AG10803 (cell line): ENCODE measurements at places on chromosomes 11 and 22.

DNA sequence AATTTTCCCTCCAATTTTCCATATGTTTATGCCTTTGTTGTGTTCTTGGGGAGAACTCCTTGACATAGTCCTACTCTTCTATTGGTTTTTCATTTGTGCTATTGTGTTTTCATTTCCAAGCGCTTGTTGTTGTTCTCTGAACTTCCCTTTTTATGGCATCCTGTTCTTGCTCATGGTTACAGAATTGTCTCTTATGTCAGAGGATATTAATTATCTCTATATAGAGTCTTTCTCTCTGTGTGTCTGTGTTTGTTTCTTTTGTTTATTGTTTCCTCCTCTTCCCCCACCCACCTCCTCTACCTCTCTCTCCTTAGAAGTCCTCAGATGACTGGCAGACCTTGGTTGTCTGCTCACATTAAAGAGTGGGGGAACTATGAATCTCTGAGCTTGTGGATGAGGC lies 69.9 kb downstream of the HORMAD2 start:
- no peak for DNase-seq

- DNase-seq: peak; percentile 43
These were observed 262.5 kb downstream of the DCDC1 start for GRCh38 chr11:31106968-31107576.

DNA sequence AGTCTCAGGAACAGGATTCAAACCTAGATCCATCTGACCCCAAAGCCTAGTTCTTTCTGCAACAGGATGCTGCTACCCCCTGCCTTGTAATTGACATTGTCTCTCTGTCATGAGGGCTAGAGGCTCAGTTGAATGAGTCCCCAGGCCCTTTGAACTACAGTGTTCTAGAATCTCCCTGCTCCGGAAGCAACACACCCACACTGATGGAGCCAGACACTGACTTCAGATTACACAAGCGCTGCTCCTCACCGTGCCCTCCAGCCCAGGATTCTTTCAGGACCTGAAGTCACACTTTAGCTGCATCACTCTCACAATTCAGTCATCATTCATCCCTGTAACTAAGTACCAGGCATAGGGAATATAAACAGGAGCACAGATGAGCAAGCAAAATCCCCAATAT lies 69.6 kb downstream of the RAB30 start:
- peak; percentile 32 for DNase-seq

DNA sequence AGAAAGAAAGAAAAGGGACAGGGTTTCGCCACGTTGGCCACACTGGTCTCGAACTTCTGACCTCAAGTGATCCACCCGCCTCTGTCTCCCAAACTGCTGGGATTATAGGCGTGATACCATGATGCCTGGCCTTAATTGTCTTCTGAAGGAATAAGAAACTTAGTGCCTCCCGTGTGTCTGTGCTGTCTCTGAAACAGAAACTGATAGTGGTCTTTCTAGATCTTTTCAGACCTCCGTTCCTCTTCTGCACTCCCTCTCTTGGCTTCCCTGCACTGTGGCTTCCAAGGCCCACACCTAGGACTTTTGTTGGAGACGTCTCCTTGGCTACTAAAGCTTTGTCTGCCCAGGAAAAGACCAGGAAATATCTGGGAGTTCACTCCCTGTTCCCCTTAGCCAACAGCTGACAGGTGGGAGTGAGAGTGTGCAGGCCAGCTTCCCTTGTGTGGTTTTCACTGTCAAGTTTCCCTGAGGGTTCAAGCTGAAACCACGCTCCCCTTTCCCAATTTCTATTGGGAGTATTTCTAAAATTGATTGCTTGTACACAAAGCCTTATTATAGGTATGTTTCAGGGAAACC lies 10.1 kb upstream of the HTR3B start:
- DNase-seq: no peak

DNA sequence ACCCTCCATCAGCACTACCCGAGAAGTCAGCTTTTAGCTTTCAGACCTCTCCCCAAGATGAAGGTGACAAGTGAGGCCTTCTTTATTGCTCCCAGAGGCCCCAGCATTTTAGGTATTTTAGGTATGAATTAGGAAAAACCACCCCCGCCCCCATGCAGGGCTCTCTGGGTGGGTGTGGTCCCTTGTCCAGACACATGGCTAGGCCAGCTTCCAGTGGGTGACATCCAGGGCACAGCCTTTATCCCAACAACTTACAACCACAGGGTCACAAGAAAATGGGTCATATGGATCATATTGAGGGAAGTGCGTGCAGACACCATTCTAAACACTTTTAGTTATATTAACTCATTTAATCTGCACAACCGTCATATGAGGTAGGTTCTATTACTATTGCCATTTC lies 42.1 kb downstream of the RIBC2 start:
- peak; percentile 60 for DNase-seq

DNA sequence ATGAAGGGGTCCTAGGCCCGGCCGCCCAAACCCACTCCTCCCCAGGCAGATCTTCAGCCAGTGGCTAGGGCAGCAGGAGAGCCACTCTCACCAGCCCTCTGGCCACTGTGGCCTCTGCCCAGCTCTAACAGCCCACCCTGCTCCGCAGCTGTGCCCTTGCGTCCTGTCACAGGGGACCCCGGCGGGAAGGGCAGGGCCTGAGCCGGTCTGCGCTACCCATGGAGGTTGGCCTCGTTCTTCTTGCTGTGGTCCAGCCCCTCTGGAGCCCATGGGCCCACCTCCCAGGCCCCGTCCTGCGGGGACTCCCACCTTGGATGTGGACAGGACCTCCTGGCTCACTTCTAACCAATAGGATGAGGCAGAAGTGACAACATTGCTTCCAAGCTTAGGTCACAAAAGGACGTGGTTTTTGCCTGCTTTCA lies 38.3 kb upstream of the TH start:
- DNase-seq: no peak
